ENCODE measurements at places on chromosomes 12 and 14.
A peak's percentile ranks its signal among the peaks of the same experiment; 100 is the strongest.

DNA sequence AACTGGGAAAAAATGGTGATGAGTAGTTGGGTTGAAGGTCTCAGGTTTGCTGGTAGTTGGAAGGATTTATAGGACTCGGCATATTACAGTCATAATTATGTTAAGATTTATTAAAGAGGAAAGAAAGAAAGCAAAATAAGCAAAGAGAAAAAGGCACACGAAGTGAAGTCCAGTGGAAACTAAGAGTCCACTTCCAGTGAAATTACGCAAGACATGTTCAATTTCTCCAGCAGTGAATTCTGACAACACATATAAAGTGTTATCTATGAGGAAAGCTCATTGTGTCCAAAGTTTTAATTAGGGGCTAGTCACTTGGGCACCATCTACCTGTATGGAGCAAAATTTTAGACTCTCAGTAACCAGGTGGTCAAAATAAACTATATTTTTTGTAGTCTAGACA, 143.3 kb downstream of the CEP128 start:
- DNase-seq, result no peak

DNA sequence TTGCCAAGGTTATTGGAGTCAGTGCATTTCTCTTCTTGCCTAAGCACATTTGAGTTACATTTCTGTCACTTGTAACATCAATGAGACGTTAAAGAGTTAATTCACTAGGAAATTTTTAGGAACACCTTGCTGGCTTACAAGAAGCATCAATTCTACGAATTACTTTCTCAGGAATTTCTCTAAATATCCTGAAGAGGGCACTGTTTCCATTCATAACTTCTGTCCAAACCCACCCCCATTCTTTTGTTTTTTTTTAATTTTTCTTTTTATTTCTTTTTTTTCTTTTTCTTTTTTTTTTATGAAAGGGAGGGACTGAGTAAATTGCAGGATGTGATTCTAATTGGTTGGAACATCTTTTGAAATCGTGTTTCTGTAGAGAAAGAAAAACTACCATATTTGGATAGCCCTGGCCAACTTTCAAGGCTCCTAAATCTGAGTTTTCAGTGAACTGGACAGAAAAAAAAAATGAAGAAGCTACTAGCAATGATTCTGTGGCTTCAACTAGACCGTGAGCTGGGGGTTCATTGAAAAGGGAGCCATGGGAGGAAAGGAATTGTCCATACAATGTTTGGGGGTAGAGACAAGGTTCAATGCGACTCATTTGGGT, 285.3 kb downstream of the DAD1 start:
- no peak for DNase-seq

DNA sequence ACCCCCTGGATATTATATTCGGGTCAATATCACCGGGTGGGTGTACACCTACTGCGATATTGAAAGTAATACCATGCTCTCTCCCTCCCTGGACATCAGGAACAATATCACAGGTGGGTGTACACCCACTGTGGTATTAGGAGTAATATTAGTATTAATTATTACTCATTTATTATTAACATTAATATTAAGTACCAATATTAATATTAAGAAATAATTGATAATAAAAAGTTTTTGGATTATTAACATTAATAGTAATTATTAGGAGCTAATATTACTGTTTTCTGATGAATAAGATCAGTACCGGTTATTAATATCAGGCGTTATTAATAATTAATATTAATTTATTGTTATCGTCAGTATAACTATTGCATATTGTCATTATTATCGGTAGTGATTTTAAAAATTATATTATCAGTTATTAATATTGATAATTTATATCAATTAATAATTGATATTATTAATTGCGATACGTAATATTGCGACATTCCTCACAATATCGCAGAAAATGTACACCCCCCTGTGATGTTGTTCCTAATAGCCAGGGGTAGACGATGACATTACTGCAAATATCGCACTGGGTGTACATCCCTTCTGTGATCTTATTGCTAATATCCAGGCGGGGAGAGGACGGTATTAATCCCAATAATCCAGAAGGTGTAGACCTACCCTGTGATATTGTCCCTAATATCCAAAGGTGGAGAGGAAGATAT, 17.0 kb downstream of the SMIM41 start:
- DNase-seq, result no peak

DNA sequence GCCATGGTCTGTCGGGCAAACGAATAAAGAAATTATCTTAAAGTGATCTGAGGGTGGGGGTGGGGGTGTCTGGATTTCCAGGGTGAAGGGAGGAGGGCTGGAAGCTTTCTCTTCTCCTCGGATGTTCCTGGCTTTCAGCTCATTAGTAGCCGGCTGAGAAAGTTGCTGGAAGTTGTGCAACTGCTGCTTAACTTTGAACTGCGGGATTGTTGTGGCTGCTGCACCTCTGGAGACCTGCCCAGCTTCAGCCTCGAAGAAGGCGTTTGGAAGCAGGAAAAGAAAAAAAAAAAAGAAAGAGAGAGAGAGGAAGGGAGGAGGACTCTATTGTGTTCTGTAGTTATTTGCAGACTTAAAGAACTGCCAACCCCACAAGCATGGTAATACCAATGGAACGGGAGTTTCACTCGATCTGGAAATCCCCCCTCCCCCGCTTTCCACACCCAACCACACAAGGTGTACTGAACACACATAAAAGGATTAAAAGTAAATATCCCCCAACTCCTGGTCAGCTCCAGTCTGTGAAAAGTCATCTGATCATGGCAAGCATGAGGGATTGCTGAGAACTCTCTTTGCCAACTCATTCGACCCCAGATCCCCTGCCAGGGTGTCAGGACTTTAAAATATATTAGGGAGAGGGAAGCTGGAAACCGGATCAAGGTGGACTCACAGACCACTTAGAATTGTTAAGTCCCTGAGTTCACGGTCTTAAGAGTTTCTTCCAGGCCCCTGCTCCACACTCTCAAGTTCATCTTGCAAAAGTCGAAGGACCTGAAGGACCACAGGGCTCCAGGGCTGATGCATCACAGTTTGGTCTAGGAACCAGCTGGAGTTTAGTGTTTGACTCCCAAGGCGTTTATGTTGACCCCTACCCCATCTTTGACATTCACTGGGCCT, at the start of gene RASSF9:
Gene RASSF9 (minus strand): TSS at position 213 of the 894 bp plus-strand sequence. CDS start 208 bp downstream, at position 5.
- DNase-seq, result peak; percentile 56

- DNase-seq, result no peak
Measured at GRCh38 chr14:41072776-41073175, 533.9 kb upstream of the LRFN5 start.

- DNase-seq, result peak; percentile 28
Measured at GRCh38 chr12:113238309-113238708, 17.0 kb downstream of the TPCN1 start.

Measured in right forelimb (tissue), 1 donor.